ENCODE measurements at places on chromosomes 6 and 20. TPM values are rescaled to one million over a fixed set of nuclear protein-coding genes. Genes with fewer than 3 reads are reported as not detected.

- no peaks in the 10 kb centered on the region for H3K27me3 ChIP-seq
- H3K4me3 ChIP-seq: no peak overlapping the region
- H3K36me3 ChIP-seq: no peaks in the 10 kb centered on the region
- H3K27ac ChIP-seq: no peak overlapping the region
- H3K4me1 ChIP-seq: no peaks in the 10 kb centered on the region
Observed at GRCh38 chr6:29641430-29642148, 8.6 kb upstream of the GABBR1 start.

GRCh38 chr6:38485488-38485887 lies 154.2 kb downstream of the BTBD9 start:
- no peak overlapping the region for H3K4me3 ChIP-seq
- no peak for DNase-seq
- H3K36me3 ChIP-seq: no peaks in the 10 kb centered on the region
- no peaks in the 10 kb centered on the region for H3K27me3 ChIP-seq
- no peaks in the 10 kb centered on the region for H3K4me1 ChIP-seq

GRCh38 chr20:8800089-8800488 lies 268.8 kb upstream of the PLCB4 start:
- H3K36me3 ChIP-seq: no peaks in the 10 kb centered on the region
- peaks cover 1% of the 10 kb centered on the region for H3K4me1 ChIP-seq
- H3K27me3 ChIP-seq: no peaks in the 10 kb centered on the region

DNA sequence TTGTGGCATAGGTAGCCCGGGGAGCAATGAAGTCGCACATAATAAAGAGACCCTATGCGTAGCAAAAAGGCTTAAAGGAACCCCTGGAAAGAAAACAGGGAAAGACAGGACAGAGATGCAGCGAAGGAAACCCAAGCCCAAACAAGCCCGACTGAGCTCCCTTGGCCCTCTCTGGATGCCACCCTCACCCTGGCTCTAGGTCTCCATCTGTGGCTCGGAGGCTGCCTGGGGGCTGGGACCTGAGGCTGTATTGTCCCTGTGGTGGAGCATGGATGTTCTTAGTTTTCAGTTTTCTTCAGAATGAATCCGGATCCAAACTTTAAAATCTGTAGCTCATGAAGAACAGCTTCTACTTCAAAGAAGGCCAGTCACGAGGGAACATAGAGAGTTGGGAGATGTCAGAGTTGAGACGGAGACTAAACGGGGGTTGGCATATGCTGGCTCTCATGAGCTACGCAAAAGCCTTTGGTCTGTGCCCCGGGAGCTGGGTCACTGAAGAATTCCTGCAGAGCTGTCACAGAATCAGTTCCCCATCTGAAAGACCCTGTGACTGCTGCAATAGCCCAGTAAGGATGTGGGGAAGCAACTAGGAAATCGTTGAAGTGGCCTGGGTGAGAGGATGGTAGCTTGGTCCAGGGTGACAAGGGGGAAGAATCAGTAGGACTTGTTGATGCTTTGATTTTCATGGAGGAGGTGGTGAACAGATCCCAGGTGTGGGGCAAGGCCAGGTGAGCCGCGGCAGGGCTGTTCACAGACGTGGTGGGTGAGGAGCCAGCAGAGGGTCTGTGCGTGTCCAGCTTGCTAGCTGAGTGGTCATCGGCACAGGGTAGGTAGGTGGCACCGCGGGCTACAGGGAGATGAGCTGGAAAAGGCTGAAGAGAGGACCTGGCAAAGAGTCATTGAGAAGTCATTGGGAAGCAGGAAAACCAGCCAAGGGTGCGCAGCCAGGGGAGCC lies 35.2 kb downstream of the SYNDIG1 start:
- H3K4me3 ChIP-seq: no peak overlapping the region
- no peaks in the 10 kb centered on the region for H3K4me1 ChIP-seq
- no peaks in the 10 kb centered on the region for H3K36me3 ChIP-seq
- no peaks in the 10 kb centered on the region for H3K27me3 ChIP-seq
- no peak for DNase-seq

DNA sequence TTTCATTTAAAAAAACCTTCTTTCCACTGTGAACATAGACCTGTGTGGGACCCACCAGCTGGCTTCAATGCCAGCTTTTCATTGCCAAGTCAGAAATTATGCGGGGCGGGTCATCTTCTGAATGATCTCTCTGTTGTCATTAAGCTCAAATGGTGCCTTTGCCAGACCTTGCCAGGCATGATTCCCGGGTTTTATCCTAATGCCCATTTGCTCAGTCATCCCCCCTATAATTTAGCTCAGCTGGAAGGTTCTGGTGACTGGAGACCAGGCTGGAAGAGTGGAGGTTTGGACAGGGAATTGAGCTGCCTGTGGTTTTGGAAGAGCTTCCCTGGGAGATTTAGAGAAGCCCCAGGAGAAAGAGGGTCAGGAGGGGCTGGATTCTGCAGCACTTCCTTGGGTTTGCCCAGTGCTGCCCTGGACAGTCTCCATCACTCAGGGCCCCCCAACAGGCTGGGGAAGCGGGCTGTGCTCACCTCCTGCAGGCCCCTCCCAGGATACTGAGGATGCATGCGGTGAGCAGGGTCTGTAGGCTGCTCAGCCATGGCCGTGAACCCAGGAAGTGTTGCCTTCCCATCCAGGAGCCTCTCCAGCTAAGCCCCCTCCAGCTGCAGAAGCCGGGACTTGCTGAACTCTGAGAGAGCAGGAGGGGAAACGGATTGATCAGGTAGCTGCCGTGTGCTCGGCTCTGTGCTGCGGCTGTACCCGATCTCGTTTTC lies 273.0 kb downstream of the CDH4 start:
- no peak overlapping the region for H3K4me3 ChIP-seq
- H3K27me3 ChIP-seq: no peaks in the 10 kb centered on the region
- no peak overlapping the region for H3K27ac ChIP-seq
- no peaks in the 10 kb centered on the region for H3K36me3 ChIP-seq
- no peaks in the 10 kb centered on the region for H3K4me1 ChIP-seq
- DNase-seq: no peak

DNA sequence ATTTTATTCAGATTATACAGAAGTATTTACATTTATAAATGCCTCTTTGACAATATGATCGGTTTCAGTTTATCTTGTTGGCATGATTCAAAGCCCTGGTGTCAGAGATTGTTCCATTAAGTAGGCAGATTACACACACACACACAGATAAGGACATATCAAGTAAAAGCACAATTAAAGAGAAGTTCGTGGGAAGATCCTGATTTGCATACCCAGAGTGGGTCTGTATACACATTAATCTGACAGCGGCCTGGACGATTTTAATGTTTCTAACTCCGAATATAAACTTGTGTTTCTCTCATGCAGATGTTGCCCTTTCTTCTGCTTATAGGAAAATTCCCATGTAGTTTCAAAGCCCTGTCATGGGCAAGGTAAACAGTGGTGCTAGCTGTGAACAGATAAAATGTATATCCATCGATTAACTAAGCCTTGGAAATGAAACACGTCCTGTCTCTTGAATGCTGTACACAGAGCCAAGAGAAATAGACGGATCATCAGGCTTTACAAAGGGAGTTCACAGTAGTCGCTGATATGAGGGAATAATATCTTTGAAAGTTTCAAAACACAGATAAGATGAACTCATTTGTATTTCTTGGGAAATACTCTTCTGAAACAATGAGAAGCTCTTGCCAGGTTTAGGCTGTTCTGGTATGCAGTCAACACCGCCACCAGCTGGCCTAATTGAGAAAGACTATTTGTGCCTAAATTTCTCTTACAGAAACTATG lies 108.2 kb upstream of the GMDS start:
- peak; percentile 75 for DNase-seq
- H3K36me3 ChIP-seq: no peaks in the 10 kb centered on the region
- no peaks in the 10 kb centered on the region for H3K27me3 ChIP-seq
- peaks cover 5% of the 10 kb centered on the region for H3K4me1 ChIP-seq
- H3K27ac ChIP-seq: no peak overlapping the region

GRCh38 chr20:32858701-32859372 lies at the start of gene EFCAB8:
TSS of gene EFCAB8 (plus strand) at chr20:32858923. CDS start at chr20:32863793, 4,870 bp downstream.
- H3K27me3 ChIP-seq: no peaks in the 10 kb centered on the region
- H3K4me1 ChIP-seq: no peaks in the 10 kb centered on the region
- H3K4me3 ChIP-seq: no peak within 1 kb of the TSS
- H3K27ac ChIP-seq: no peak within 1 kb of the TSS

GRCh38 chr20:24935766-24936525 lies 13.1 kb upstream of the CST7 start:
- H3K4me1 ChIP-seq: no peaks in the 10 kb centered on the region
- H3K36me3 ChIP-seq: no peaks in the 10 kb centered on the region
- no peaks in the 10 kb centered on the region for H3K27me3 ChIP-seq
- no peak overlapping the region for H3K4me3 ChIP-seq
- DNase-seq: no peak

- no peak overlapping the region for H3K4me3 ChIP-seq
- H3K27me3 ChIP-seq: no peaks in the 10 kb centered on the region
- H3K36me3 ChIP-seq: no peaks in the 10 kb centered on the region
Observed at GRCh38 chr6:151679081-151679480, 128.4 kb upstream of the ESR1 start.

- H3K27me3 ChIP-seq: no peaks in the 10 kb centered on the region
- H3K36me3 ChIP-seq: no peaks in the 10 kb centered on the region
- no peak overlapping the region for H3K27ac ChIP-seq
- no peak overlapping the region for H3K4me3 ChIP-seq
- no peaks in the 10 kb centered on the region for H3K4me1 ChIP-seq
Observed at GRCh38 chr6:10850728-10851127, 12.4 kb upstream of the MAK start.

DNA sequence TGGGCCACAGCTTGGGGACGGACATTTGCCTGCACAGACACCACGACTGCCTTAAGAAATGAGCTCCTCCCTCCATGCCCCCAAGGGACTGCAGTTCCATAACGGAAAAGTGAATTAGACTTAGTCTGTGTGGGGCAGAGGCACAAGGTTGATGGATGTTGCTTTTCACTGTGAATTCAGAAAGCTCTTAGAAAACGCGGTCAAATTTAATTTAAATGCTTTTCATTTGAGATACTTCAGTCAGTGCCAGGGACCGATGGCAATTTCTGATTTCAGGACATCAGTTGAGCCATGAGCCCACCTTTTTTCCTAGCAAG lies 356.4 kb downstream of the KIF16B start:
- H3K4me3 ChIP-seq: no peak overlapping the region
- DNase-seq: no peak
- H3K4me1 ChIP-seq: no peaks in the 10 kb centered on the region
- H3K36me3 ChIP-seq: no peaks in the 10 kb centered on the region
- no peaks in the 10 kb centered on the region for H3K27me3 ChIP-seq

GRCh38 chr6:93654548-93654947 lies 235.2 kb upstream of the EPHA7 start:
- no peaks in the 10 kb centered on the region for H3K4me1 ChIP-seq
- DNase-seq: no peak
- H3K36me3 ChIP-seq: no peaks in the 10 kb centered on the region
- no peak overlapping the region for H3K27ac ChIP-seq
- H3K4me3 ChIP-seq: no peak overlapping the region

DNA sequence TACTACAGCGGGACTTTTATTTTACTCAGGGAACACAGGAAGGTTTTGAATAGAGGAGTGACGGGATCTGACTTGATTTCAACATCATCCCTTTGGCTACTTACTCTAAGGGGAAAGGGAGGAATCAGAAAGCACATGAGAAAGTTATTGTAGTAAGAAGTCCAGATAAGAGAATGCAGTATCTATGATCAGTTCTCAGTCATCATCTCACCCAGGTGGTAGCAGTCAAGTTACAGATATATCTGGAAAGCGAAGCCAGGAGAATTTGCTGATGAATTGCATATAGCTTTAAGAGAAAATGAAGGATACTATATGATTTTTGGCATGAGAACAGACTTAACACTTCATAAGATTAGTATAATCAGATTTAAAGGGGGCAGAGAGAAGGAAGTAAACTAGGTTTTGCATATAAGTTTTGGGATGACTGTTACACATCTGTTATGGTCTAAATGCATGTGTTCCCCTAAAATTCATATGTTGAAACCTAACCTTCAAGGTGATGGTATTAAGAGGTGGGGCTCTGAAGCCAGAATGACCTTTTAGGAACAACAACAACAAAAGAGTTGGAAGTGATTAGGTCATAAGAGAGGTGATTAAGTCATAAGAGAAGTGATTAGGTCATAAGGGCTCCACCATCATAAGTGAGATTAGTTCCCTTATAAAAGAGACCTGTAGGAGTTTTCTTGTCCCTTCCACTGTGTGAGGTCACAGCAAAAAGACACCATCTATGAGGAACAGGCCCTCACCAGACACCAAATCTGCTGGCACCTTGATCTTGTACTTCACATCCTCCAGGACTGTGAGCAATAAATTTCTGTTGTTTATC lies 6.7 kb downstream of the RAD21L1 start:
- H3K36me3 ChIP-seq: no peaks in the 10 kb centered on the region
- no peaks in the 10 kb centered on the region for H3K4me1 ChIP-seq
- no peak overlapping the region for H3K27ac ChIP-seq
- H3K27me3 ChIP-seq: no peaks in the 10 kb centered on the region
- no peak overlapping the region for H3K4me3 ChIP-seq

- no peak overlapping the region for H3K27ac ChIP-seq
- no peaks in the 10 kb centered on the region for H3K36me3 ChIP-seq
Observed at GRCh38 chr6:55445648-55446204, 118.5 kb downstream of the GFRAL start.

- H3K4me1 ChIP-seq: peaks cover 18% of the 10 kb centered on the region
- H3K27ac ChIP-seq: no peak overlapping the region
- H3K36me3 ChIP-seq: no peaks in the 10 kb centered on the region
- H3K4me3 ChIP-seq: no peak overlapping the region
- DNase-seq: no peak
Observed at GRCh38 chr20:34369265-34369664, 6.2 kb downstream of the ITCH start.

CARMIL1 gene
- 24.9 TPM for total RNA-seq

SOBP gene
- 28.5 TPM for total RNA-seq

OR2B2 gene
- not detected for total RNA-seq

CCN6 gene
- not detected for total RNA-seq

C6orf132 gene
- 0.23 TPM for total RNA-seq

HLA-DPA1 gene
- 11.8 TPM for total RNA-seq

OOEP gene
- not detected for total RNA-seq

RTF2 gene
- total RNA-seq: 89.7 TPM

EBF4 gene
- 67.7 TPM for total RNA-seq

All from ovary (tissue), 10 donors.